ENCODE measurements at places on chromosomes 13 and 19.

- DNase-seq: no peak
These were observed 14.4 kb downstream of the NAXD start for GRCh38 chr13:110629735-110630134.

DNA sequence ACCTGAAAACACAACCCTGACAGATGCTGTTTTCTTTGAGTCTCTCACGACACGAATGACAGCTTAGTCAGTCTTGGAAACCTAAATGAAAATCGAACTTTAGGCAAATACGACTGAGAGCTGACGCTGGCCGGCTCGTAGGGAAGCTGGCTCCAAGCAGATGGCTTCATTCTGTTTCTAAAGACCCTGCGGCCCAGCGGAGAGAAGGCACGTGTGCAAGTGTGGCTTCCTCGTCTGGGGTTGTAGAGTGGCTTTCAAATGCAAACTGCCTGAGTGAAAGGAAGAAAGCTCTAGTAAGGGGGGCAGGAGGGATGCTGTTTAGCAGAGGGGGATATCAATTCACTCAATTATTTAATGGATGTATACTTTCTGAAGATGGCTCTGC is 26.1 kb upstream of the TIMM44 start:
- no peak for DNase-seq

DNA sequence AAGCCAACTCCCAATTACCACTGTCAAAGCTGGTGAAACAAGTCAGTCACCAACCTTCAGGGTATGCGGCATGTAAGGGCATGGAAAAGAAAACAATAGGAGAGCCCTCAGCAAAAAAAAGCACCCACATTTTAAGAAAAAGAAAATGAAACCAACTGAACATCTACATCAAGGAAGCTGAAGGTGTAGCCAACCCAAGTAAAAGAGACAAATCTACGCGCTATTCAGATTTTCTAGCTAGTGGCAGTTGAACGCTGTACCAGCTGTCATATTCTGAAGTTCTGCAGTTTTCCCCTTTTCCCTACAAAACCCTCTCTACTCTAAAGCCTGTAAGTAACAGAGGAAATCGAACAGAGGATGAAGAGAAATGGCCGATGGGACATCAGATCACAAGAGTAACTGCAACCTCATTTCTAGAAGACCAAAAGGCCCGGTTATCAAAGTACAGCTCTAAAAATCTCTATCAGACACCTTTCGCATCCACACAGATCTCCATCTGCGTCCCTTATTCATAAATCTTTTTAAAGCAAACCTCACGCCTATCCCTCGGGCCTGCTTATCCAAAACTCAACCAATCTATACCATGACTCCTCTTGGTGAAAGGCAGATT is 1.4 kb downstream of the MYCBP2 start:
- DNase-seq: no peak

- no peak for DNase-seq
These were observed 630.3 kb downstream of the GPC5 start for GRCh38 chr13:92028695-92029094.

GRCh38 chr19:6639439-6639838 is 30.5 kb downstream of the TNFSF14 start:
- peak; percentile 57 for DNase-seq
